ENCODE measurements at places on chromosomes 16 and 17. TPM values are rescaled to one million over a fixed set of nuclear protein-coding genes. Genes with fewer than 3 reads are reported as not detected.

Gene FBXL16
- 0.35 TPM for polyA plus RNA-seq

Gene TPPP3
- 232 TPM for polyA plus RNA-seq

Gene CRHR1
- not detected for polyA plus RNA-seq

Gene MT1G
- not detected for polyA plus RNA-seq
